Putamen (tissue), 1 donor: ENCODE measurements at places on chromosomes 16 and 17.

GRCh38 chr16:88473666-88474534 lies 20.8 kb downstream of the ZFPM1 start:
- no peak for DNase-seq

DNA sequence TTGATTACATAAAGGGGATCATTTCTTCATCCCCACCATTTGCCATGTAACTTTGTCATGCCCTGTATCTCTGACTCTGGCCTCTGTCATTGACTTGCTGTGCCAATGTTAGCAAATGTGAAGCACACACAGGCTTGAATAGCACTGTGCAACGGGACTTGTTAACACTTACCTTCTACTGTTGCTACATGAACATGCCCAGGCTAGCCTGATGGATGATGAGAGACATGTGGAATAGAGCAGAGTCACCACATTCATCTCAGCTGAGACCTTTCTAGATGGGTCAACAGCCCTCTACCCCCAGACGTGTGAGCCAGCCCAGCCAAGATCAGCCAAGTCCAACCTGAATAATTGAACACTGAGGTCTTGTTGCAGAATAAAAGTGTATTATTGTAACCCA lies 162.1 kb upstream of the SALL1 start:
- DNase-seq: no peak

GRCh38 chr16:65876056-65876408 lies 490.5 kb upstream of the CDH5 start:
- no peak for DNase-seq

DNA sequence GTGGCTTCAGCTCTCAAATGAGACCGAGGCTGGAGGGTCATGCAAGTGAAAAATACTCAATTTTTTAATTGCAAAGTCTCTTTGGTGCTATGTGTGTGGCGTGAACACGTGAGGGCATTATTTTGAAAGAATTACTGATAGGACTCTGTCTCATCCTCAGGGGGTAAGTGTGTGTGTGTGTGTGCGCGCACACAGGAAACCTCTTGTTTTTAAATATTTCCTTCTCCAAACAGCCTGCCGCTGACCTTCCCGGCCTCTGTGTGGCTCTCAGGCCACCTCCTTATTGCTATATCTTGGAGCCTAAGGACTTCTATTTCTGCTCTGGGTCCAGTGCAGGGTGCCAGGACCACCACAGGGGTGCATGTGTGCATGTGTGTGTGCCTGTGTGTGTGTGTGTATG lies 99.7 kb downstream of the CMIP start:
- no peak for DNase-seq

DNA sequence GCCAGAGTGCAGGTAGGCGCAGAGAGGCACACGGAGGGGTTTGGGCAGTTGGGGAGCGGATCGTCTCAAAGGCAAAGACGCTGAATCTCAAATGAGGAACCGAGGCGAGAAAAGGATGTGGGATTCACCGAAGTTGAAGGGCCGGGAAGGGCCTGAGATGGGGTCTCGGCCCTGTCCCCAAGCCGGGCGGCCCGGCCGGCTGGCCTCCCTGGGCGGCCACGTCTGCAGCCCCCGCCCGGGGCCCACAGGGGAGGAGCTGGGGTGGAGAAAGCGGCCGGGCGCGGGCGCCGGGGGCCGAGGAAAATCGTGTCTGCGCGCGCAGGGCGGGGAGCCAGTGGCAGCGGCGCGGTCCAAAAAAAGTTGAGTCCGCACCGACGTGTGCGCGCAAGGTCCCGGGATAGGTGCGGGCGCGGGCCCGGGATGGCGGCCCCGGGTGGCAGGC lies 458 bp downstream of the SLC12A4 start:
- DNase-seq: no peak

GRCh38 chr17:1750628-1751027 lies 8.0 kb downstream of the SERPINF2 start:
- no peak for DNase-seq

DNA sequence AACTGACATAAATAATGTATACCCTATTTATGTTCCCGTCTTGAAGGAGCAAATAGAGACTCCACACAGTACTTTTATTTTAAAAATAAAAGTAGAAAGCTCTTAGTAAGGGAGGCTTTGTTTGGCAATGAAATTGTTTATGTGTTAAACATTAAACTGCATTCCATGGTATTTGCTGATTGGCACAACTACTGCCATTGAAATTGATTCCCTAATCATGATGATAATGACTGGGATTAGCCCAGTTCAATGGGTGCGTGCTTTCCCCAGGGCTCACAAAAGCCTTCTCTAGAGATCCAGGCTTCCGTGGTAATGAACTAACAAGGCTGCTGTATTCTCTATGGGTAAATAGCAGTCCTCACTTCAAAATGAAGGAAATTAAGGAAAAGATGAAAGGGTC lies 67.5 kb downstream of the GPRC5B start:
- DNase-seq: no peak

GRCh38 chr16:64478252-64478906 lies 643.5 kb downstream of the CDH11 start:
- no peak for DNase-seq

DNA sequence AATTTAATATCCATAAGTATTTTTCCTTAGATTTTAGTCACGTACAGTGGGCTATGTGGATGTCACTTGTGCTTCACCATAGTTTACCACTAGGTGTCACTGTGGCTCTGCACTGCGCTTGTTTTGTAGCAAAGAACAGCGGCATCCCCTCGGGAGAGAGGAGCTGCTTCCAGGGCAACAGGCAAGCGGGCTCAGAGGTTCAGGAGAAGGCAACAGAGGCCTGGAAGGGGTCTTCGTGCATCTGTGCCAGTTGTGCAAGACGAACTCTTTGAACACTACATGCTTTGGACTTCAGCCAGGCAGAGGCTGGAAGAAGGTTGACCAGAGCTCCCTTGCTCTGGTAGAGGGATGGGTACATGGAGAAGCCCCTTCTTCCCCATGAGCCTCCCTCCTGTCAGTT lies 20.6 kb downstream of the CYB561 start:
- DNase-seq: peak; percentile 67

- DNase-seq: no peak
Observed at GRCh38 chr16:65763640-65764305, 602.7 kb upstream of the CDH5 start.

DNA sequence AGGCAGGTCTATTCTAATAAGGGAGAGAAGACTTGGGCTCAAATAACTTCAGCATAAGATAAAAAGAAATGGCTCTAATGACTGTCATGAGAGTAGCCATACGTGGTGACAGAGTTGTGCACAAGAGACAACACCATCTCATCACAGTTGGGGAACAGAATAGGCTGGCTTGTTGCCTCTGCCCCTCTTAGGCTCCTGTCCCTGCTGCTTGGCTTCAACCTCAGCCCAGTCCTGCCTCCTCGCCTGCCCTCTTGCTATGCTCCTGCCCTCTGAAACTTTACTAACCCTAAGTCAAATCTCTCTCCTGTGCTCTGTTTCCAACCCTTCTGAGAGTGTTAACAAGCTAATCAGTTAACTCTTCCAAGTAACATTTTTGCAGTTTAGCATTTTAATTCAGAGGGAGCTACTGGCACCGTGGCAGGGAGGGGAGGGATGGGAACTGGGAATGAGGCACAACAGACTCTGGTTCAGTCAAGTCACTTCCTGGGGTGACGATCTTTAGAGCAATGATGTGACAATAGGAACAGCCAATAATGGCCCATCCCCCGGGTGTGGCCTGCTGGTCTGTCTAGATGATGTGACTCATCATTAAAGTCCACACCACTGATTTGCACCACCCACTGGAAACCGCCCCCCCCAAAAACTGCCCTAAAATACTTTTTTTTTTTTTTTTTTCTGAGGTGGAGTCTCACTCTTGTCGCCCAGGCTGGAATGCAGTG lies 35.5 kb downstream of the DNAH17 start:
- no peak for DNase-seq

- no peak for DNase-seq
Observed at GRCh38 chr17:49841548-49841947, 6.3 kb downstream of the TAC4 start.

DNA sequence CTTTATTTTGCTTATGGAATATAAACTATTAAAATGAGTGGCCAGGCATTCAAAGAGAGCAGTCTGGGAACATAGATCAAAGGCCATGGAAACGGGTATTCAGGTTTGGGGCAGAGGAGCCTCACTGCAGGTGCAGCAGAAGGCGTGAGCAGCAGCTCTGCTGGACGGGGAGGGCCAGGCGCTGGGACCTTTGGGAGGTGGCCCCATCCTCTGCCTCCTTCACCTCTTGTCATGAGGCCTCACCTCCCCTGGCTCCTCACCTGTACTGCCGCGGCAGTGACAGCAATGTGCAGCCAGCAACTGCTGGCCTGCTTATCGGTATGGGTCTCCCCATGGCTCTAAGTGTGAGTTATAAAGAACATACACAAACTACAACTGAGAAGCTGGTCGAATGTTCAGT lies 109.4 kb downstream of the CDK5R1 start:
- DNase-seq: no peak

DNA sequence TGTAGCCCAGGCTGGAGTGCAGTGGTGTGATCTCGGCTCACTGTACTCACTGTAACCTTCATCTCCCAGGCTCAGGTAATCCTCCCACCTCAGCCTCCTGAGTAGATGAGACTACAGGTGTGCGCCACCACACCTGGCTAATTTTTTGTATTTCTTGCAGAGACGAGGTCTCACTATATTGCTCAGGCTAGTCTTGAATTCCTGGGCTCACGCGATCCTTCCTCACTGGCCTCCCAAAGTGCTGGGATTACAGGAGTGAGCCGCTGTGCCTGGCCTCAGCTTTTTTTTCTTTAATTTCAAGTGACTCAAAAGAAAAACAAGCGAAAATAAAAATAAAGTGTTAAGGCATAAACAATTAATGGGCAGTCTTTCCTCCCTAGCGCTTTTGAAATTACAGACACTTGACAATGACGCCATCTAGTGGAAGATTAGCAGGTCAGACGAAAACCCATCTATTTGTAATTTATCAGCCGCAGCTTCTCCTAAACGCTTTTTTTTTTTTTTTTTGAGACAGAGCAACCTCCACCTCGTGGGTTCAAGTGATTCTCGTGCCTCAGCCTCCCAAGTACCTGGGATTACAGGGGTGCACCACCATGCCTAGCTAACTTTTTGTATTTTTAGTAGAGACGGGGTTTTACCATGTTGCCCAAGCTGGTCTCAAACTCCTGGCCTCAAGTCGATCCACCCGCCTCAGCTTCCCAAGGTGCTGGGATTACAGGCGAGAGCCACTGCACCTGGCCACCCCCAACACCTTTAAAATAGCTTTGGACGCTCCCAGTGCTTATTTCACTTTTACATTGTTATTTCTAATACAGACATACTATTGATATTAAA lies 28.1 kb upstream of the PECAM1 start:
- peak; percentile 41 for DNase-seq

GRCh38 chr16:19974607-19975006 lies 90.0 kb upstream of the GPRC5B start:
- no peak for DNase-seq

DNA sequence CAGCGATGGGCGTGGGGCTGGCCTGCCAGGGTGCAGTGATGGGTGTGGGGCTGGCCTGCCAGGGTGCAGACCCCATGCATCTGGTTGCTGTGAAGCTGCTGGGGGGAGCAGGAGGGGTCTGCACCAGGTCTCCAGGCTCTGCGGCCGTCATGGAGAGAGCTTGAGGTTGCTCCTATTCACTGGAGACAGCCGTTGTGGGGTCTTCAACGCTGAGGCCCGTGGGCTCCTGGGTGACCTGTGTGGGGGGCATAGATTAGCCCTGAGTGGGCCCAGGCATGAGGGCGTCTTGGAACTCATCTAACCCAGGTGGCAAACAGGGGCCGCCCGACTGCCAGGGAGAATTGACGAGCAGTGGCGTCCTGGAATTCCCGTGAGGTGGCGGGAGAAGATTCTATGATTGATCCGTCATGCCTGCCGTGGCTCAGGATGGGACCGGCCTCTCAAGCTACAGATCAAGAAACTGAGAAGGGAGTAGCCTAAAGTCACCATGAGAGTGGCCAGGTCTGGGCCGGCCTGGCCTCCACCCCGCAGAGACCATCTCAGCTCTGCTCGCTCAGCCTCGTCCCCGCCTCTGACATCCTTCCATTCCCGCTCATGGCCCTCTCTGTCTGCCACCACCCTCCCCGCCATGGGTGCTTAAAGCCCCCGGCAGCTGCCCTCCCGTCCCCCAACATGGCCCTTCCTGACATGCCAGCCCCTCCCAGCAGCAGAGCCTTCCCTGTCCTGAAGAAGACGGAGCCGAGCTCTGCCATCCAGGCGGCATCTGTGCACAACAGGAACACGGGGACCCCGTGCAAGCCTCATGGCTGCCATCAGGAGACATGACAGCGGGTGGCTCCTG lies 50.7 kb upstream of the ACSF3 start:
- DNase-seq: no peak

DNA sequence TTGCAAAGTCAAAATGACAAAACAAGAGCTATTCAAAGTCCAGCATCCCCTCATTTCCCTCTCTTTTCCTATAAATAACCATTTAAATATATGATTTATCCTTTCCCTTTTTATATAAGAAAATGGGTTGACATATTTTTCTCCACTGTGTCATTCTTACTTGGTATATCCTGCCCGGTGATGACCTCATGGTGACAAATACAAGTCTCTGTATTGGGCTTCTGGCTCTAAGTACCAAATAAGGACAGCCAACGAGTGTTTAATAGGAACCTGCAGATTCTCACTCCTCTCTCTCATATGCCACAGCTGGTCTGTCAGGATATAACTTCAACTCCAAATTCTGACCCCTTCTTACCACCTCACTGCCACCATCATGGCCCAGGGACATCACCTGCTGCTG lies 25.5 kb upstream of the CBLN1 start:
- no peak for DNase-seq

GRCh38 chr17:83151442-83152226 lies 72.2 kb downstream of the METRNL start:
- no peak for DNase-seq

GRCh38 chr17:7133424-7133823 lies 18.8 kb upstream of the ASGR2 start:
- no peak for DNase-seq

GRCh38 chr16:89398924-89399323 lies 91.4 kb downstream of the ANKRD11 start:
- DNase-seq: no peak

GRCh38 chr16:13767215-13767614 lies 152.7 kb upstream of the ERCC4 start:
- DNase-seq: peak; percentile 41

DNA sequence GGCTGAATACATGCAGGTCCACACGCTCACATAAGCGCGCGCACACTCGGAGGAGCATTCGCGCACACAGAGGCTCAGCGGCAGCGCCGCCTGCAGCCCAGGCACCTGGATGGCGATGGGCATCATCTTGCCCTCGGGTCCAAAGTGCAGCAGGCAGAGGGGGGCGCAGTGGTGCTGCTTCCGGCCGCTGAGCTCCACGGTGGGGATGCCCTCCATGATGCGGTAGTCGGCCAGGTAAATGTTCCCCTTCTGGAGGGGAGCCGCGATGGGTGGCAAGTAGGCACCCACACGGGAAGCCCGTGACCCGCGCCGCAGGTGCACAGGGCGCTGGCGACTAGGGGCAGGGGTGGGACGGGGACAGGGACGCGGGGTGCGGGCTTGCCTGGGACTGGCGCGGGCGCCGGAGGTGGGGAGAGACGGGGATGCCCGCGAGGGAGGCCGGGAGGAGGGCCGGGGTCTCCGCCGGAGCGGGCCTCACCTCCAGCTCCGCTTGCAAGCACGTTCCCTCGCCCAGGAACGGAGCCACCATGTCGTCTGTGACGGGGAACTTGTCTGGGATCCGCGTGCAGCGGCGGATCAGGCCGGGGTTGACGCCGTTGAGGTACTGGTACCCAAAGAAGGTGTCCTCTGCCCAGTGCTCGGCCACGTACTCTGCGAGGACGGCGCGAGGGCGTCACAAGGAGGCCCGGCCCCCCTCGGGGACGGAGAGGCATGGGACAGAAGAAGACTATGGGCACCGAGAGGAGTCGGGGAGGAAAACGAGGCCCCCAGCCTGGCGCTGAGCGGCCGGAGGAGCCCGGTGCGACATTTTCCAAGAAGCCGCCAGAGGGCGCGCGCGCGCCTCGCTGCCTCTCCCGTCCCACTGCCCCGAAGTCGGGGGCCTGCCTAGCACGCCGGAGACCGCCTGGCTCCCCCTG lies 8.0 kb downstream of the ALOX12B start:
- peak; percentile 48 for DNase-seq
